ENCODE measurements at places on chromosomes 3 and 15.

GRCh38 chr15:98441599-98441998, 206.7 kb upstream of the IGF1R start:
- no peak for DNase-seq

GRCh38 chr15:71386448-71387236, 271.4 kb downstream of the THSD4 start:
- no peak for DNase-seq

GRCh38 chr3:141603473-141604035, 116.7 kb downstream of the RASA2 start:
- no peak for DNase-seq

DNA sequence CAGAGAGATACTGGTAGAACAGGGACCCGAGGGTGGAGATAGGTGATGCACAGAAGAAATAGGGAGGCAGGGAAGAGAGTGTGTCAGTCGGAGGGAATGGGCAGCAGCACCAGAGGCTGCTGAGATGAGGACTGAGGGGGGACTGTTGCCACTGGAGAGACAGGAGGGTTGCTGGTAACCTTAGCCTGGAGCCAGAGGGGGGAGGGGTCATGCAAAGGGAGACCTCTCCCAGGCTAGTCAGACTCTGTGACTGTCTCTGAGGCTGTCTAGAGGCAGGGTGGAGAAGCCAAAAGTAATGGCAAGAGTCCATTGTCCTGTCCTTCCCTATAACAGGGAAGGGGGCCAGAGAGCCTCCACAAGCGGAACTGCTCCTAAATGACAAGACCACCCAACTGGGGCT, 2.1 kb upstream of the DLEC1 start:
- DNase-seq: no peak

DNA sequence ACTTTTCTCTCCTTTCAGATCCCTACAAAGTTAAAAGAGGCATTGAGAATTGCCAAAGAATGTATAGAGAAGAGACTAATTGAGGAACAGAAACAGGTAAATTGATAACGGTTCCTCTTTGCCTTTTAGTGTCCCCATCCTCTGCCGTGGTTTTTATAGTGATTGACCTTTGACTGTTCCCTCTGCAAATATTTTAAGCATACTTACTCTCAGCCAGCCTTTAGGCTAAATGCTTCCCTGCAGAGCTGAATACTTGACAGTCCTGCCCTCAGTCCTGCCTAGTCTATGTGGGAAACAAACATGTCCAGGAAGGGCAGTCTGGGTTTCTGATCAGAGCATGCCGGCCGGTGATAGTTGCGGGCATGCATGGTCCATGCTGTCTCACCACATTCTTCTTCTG, 24.7 kb downstream of the PDHB start:
- no peak for DNase-seq

DNA sequence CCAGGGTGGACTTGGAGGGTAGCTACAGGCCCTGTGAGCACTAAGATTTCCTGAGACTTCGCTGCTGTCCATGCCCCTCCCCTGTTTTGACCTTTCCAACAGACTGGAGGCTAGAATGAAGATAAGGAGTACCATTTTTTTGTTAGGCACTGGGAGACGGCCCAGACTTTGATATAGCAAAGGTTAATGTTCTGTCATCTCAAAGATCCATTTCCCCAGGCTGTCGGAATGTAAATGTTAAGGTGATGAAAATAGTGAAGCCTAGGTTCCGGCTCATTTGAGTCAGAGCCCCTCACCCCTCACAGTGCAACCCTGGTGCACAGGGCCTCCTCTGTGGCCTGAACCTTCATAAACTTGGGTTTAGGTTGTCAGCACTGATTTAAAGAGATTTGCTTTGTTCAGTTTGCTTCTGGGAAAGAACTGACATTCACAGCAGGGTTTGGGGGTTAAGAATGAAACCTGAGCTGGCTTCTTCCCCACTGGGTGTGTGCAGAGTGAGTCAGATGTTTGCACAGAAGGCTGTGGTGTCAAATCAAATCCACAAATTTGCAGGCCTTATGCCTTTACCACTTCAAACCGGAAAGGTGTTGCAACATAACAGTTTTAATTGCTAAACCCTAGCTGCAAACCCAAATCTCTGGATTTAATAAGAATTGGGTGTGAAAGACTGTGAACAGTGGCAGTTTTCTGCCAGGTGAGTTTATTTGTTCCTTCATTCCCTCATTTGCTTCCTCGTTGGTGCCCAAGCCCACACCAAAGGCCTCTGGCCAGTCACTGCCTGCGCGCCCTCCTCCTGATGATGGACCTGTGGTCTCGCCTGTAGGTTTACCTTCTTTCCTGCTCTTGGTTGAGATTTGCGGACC, 20.6 kb upstream of the KCTD6 start:
- DNase-seq: peak; percentile 52

DNA sequence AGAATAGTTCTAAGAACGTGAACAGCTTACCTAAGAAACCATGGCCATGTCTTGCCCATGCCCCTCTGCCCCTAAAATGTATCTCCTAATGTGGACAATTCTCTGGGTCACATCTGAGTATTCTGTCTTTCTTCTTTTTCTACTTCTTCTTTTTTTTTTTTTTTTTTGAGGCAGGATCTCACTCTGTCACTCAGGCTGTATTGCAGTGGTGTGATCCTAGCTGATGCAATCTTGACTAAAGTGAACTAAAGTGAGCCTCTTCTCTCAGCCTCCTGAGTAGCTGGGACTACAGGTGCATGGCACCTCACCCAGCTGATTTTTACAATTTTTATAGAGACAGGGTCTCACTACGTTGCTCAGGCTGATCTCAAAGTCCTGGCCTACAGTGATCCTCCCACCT, 204.8 kb upstream of the ZPLD1 start:
- DNase-seq: no peak

DNA sequence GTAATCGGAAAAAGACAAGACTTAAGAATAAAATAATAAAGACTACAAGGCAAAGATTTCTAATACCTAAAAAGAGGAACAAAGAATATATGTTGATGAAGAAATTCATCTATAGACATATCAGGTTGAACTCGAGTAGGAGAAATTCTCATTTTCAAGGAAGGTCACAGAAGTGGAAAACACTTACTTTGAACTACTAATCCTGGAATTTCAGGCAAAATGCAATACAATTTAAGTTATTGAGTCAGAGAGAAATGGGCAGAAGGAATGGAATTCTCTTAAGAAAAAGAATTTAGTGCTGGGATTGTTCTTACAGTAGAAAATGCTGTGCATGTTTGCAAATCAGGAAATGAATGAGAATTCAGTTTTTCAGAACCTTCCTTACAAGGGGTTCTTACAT, 135.9 kb upstream of the TGFBR2 start:
- DNase-seq: no peak

- DNase-seq: no peak
Observed at GRCh38 chr15:57920911-57921310, 144.6 kb downstream of the ALDH1A2 start.

- no peak for DNase-seq
Observed at GRCh38 chr15:66931768-66932633, 133.4 kb upstream of the SMAD3 start.

- DNase-seq: no peak
Observed at GRCh38 chr15:76588811-76589747, 252.5 kb downstream of the ISL2 start.

DNA sequence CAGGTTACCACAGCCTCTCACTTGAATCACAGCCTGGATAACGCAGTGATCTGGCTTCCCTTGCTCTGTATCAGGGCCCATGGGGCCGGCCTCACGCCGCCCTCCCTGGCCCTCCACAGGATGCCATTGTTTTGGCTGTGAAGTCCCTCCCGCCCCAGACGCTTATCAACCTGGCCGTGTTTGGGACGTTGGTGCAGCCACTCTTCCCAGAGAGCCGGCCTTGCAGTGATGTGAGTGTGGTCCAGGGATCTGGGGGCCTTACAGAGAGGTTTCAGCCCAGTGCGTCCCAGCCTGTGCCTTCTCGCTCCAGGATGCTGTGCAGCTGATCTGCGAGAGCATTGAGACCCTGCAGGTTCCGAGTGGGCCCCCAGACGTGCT, 6.6 kb downstream of the VWA5B2 start:
- DNase-seq: no peak

All from activated naive CD4-positive, alpha-beta T cell treated with Interleukin-2 at 50 U/mL for 16 hours (primary cell).